ENCODE measurements at places on chromosomes 7 and 10.

DNA sequence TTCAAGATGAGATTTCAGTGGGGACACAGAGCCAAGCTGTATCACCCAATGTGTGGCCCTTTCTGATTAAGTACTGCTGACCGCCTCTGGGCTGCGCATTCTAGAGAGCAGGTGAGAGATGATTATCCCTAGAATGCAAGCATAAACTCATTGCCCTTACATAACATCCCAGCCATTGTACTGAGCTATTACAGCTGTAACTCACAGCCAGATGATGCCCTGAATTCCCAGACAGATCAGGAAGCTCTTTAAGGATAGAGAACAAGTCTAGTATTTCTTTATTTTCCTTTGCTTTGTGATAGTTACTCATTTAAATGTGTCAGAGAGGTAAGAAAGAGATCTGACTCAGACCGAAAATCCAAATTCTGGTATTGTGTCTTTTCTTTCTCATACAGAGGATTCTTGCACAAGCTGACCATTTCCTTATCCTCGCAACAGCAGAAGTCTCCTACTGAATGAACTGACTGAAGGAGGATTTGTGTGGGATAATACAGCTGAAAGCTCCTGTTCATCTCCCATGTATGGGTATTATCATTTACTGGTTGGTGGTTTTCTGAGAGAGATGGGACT lies 58.4 kb downstream of the ZNF22 start:
- DNase-seq = no peak

GRCh38 chr10:78972160-78972946 lies 96.4 kb upstream of the ZMIZ1 start:
- peak; percentile 59 for DNase-seq

DNA sequence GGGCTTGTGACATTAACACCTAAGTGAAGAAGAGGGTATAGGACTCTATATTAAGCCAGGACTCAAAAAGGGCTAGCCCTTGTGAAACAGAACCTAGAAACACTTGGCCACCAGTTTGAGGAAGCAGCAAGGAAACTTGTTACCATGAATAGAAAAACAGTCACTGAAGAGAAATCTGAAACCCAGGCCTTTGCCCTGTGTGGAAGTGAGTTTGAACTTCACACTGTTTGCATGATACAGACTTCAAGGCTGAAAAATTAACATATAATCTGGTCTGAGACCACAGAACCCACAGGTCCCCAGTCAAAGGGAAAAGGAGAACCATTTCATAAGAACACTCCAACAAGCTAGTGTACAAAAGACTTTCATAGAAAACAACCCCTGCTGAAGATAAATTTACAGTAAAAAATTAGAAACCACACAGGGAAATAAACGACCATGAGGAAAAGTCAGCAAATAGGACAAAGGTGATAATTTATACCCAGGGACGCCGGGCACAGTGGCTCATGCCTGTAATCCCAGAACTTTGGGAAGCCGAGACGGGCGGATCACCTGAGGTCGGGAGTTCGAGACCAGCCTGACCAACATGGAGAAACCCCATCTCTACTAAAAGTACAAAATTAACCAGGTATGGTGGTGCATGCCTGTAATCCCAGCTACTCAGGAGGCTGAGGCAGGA lies 76.1 kb downstream of the SKIDA1 start:
- no peak for DNase-seq

GRCh38 chr10:104925232-104925851 lies 284.3 kb downstream of the SORCS3 start:
- DNase-seq = peak; percentile 8

GRCh38 chr10:122643931-122644534 lies 55.6 kb downstream of the C10orf120 start:
- no peak for DNase-seq

DNA sequence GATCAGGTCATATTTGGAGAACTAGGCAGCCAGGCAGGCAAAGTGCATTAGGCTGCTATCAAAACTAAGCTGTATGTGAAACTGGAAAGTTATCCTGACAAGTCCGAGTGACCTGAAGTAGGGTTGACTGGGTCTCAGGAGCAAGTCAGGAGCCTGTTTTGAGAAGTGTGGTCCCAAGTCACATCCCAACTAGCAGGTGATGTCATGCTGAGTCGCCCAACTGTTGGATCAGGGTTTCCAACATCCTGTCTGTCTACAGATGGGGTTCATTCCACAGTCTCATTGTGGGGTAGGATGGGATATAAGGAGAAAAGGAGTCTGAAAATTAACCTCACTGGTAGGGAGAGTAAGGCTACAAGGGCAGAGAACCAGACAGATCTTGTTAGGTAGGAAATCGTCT lies 27.0 kb downstream of the SLC26A4 start:
- no peak for DNase-seq
